ENCODE measurements at places on chromosomes 2 and 18.

DNA sequence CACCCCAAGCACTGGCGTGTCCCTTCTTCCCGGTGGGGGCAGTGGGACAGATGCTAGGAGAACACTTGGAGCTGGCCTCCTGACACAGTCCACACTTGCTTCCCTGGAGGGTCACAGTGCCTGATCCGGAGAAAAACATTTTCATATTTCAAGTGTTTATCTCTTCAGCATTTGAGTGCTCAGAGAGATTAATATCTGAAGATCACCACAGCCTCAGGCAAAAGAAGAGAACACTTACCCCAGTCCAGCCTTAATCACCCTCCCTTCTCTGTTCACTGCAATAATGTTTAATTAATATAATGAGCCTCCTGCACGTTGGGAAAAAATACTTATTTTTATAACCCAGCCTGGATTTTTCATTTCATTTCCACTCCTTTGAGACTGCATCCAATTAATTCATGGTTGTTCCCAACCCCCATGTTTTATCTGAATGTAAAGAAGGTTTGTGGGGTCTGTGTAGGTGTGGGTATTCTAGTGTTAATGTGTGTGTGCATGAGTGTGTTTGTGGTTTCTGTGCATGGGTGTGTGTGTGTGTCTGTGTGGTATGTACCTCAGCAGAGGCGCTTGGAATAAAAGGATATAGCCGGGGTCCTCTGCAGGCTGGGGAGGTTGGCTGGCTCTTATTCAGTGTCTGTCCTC, 72.1 kb downstream of the NRP2 start:
- no peak for DNase-seq

GRCh38 chr2:88088999-88089398, 21.4 kb downstream of the SMYD1 start:
- no peak for DNase-seq

DNA sequence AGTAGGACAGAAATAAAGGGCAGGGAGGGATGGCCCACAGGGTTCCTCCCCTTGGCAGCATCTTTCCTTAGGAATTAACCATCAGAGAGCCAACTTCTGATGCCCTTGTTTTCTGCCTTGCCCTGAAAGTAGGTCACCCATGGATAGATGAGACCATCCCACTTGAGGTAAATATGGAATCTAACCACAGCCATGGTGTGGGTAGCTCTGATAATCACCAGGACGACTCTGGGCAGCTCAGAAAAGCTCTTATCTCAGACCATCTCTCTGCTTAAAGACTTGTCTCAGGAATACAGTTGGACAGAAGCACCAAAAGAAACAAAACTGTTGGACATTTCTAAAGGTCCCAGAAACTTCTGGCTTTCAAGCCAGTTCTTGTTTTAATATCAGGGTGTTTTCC, 101.4 kb upstream of the CELF4 start:
- no peak for DNase-seq

GRCh38 chr2:200455958-200456421, 53.9 kb downstream of the KCTD18 start:
- no peak for DNase-seq

DNA sequence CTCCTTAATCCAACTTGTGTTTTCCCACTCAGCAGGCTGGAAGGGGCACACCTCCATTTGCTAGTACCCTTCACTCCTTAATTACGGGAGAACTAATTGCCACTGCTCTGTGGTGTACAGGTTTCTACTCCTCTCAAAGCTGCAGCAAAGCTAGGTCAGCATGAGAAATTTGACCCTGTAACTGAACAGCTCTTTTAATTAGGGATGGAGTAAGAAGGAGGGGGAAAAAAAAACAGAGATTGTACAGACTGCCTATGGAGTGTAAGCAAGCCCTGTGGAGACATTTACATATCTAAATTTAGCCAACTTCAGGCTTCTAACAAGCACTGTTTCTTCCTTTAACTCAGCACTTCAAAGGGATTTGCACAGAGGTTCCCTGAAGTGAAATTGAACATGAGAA, 629.7 kb upstream of the SETBP1 start:
- DNase-seq: no peak

DNA sequence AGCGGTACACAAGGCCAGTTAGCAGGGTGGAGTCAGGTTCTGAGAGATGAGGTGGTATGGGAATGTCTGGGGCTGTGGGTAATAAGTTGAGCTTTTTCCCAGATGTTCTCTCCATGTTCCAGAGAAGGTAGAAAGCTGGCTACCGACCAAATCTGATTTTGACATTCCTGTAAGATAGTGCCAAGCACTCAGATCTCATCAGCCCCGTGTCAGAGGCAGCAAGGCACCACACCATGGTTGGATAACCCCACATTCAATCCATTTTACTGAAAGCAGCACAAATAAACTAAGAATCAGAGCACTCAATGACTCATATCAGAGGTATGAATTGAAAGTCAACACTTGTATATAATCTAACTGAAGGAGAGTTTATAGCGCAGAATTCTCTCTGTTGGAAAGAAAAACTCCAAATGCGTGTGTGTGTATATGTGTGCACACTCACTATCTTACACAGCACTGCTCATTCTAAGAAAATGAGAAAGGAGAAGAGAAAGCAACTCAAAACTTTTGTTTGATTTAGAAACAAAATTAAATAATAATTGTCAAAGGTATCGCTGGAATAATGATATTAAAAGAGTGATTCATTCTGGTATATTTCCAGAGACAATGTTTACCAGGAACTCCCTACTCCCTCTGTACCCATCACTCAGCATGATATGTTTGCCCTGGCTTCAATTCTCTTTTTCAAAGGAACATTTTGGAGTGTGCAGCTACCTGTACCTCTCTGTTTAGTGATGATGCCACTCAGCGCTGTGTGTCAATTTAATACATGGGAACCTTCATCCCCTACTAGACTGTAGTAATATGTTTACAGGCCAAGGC, 375.1 kb upstream of the ID2 start:
- DNase-seq: no peak

DNA sequence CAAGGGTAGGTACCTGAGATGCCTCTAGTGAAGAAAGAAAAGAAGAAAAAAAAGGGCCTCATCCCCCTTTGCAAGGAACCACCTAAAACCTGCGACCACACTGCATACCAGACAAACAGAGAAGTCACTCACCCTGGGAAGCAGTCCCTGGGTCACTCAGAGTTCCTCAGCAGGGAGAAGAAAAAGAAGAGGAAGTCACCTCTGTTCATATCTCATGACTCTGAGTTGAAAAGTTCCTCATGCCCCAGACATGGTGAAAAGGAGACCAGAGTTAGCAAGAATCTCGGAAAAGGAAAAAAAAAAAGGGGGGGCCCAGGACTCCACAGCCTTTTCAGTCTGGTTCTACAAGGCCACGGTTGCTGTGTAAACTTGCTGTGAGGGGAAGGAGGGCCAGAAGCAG, 478.4 kb upstream of the NRXN1 start:
- DNase-seq: no peak

GRCh38 chr2:219881851-219882250, 254.4 kb downstream of the SLC4A3 start:
- no peak for DNase-seq

- no peak for DNase-seq
These were observed 725 bp downstream of the FIGN start for GRCh38 chr2:163734881-163735684.

DNA sequence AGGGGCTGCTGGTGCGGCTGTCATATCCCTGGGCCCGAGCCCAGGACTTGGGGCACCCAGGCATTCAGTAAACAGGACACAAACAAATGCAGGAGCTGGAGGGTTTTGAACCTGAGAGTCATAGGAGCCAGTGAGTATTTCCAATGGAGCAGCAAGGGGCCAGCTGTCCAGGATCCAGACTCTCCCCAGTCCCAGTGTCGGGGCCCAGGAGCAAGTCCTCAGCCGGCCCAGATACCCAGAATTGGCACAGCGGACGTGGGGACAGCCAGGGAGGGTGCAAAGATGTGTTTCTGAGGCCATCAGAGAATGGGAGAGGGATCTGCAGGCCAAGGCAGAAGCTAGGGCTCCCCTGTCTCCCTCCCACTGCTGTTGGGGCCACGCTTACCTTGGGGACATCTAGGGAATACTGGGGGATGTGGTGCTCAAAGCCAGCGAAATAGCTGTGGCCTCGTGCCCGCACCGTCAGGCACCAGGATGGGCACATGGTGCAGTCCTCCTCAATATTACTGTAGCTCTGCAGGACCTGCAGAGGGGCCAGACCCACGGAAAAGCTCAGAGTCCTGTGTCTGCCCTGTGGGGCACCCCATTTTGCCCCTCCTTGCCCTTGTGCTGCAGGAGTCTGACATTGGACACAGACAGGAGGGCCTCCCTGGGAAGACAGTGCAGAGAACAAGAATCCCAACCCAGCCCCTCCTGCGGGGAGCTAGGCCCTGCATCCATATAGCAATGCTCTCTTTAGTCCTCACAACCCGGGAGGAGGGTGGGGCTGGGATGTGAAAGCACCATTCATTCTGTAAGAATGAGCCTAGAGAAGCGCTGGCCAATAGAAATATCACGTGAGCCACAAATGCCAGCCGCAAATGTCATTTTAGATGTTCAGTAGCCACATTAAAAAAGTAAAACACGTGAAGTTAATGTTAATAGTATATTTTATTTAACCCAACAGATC, 15.4 kb downstream of the CFAP65 start:
- DNase-seq: no peak

GRCh38 chr2:128590309-128591021, 271.8 kb upstream of the HS6ST1 start:
- DNase-seq: no peak

Data from GM13977 (cell line).